Activated CD4-positive, alpha-beta memory T cell treated with anti-CD3 and anti-CD28 coated beads, Interleukin-2, amount 10 ng/mL, durations not matched to agents 7 days and 5 days (primary cell): ENCODE measurements at places on chromosomes 5 and 9. TPM values are rescaled to one million over a fixed set of nuclear protein-coding genes. Genes with fewer than 3 reads are reported as not detected.

NEURL1B gene
- total RNA-seq = 3.0 TPM

PITX1 gene
- 0.18 TPM for total RNA-seq

IFNA2 gene
- not detected for total RNA-seq

STKLD1 gene
- 0.65 TPM for total RNA-seq

SHB gene
- 1.0 TPM for total RNA-seq

OR1N1 gene
- not detected for total RNA-seq

PLEKHG4B gene
- not detected for total RNA-seq

UGT3A1 gene
- total RNA-seq = not detected

CDKN2B gene
- total RNA-seq = 3.4 TPM

DMGDH gene
- total RNA-seq = 0.30 TPM

DNA sequence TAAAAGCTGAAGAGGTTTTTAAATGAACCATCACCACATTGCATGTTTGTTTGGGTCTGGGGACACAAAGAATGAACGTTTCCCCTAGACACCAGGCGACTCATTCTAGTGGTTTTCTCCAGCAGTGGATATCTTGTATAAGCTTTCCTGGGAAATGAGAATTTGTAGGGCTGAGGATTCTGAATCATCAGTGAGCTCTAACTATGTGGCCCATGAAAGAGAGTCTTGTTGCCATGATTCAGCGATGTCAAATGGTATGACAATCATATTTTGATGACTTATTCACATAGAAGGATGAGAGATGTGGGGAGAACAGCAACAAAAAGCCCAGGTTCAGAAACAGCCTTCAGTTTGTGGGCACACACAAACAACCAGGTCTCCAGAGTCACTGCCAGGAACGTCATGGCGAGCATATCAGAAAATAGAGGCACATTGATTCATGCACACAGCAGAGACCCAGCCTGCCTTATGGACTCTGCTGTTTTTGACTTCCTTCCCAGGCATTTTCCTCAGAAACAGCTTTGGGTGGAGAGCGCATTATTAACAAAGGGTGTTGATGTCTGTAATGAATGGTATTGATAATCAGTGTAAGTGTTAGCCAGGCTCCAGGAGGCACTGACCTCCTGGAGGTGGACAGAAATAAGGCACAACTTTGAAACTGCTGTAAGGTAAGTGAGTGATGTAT is 13.3 kb downstream of the ZNF474 start:
- DNase-seq = no peak

DNA sequence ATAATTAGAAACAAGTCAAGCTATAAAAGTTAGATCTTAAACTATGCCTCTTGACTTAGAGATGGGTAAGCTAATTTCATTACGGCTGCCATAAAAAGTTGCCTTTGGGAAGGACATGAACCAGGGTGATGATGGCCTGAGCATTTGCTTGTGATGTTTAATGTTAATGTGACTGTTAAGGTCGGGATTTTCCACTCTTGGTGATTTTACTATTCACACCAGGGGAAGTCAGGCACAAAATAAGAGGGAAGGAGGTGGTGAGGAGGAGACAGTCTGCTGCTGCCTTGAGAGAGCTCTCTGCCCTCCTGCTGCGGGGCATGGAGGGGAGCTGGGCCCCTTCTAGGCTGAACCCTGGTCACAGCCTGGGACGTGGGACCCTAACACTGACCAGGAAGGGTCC is 34.4 kb downstream of the AHRR start:
- no peak for DNase-seq

DNA sequence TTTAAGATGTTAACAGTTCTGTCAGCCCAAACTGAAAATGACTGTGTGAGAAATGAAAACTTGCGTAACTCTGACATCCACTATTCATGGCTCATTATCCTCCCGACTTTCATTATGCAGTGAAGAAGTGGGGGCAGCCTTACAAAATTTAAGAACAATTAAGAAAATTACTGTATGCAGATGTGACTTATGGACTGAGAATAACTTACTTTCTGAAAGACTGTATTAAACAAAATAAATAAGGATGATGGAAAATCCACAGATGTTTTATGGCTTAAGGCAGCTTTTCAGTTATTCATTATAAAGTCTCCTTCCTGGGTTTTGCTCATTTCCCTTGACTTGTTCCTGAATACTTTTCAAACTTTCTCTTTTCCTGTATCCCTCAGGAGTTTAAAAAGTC is 55.2 kb downstream of the GRIN3A start:
- DNase-seq = no peak

GRCh38 chr5:74738406-74738805 is 28.5 kb downstream of the GFM2 start:
- DNase-seq = no peak

DNA sequence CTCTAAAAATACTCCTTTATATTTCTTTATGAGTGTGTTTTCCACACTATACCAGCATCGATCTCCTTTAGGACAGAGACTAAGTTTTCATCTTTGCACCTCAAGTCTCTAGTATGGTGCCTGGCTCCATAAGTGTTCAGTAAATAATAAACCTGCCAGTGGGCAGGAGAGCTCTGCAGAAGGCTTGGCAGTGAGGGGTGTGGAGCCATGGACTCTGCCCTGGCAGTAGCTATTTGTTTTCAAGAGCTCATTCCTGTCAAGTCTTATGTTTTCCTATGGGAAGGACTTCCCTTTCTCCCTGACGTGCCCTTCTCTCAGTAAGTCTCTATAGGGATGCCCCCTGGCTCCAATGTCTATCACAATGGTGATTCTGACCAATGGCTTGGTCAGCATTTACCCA is 252.2 kb downstream of the PIK3R1 start:
- DNase-seq = no peak

DNA sequence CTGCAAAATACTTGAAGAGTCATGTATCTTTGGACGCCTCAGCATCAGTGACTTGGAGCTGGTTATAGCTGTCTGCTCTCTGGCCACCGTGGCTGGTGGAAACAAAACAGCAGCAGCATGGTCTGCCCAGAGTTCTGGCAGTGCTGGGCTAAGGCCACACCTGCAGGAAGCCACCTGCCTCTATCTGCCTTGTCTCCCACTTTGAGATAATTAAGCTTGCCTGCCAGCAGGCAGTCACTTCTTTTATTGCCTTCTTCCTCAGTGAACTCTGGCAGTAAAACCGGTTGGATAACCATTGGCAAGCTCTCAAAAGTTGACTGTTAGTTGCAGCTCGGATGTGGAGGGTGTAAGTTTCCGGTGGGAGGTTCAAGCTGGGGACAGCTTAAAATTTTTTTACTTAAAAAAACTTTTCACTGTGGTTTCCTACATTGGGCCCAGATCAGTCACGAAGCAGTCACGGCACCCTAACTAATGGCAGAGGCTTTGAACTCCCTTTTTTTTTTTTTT is 4.9 kb downstream of the SMIM3 start:
- DNase-seq = peak; percentile 79

GRCh38 chr5:141330299-141331080 is at the start of gene PCDHGA1:
TSS of gene PCDHGA1 (plus strand) at chr5:141330514.
- DNase-seq = peak; percentile 39

- no peak for DNase-seq
These were observed 109.4 kb downstream of the TMEM174 start for GRCh38 chr5:73282383-73282782.

DNA sequence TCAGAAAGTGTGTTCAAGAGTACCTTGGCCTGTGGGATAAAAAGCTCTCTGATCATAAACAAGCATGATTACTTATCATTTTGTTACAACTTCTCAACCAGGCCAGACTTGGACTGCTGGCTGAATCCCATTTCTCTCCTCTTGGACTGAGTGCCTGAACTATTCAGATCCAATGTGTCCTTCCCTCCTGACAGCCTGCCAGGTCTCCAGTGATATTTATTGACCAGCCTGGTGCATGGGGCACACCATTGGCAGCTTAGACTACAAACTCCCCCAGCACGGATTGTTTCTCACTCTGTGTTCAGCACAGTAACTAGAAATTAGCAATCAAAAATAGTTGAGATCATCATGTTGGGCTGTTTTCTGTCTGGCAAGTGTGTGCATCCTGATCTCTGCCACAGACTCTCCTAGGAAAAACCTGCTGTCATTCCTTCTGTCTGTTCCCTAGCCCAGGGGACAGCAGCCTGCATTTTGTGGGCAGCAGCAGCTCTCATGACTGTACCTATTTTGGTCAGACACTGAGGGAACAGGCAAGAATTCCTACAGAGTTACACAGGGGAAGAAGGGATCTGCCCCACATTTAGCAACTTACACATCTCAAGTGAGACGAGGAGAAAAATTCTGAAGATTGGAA is 348.1 kb downstream of the ADAMTS6 start:
- DNase-seq = no peak

DNA sequence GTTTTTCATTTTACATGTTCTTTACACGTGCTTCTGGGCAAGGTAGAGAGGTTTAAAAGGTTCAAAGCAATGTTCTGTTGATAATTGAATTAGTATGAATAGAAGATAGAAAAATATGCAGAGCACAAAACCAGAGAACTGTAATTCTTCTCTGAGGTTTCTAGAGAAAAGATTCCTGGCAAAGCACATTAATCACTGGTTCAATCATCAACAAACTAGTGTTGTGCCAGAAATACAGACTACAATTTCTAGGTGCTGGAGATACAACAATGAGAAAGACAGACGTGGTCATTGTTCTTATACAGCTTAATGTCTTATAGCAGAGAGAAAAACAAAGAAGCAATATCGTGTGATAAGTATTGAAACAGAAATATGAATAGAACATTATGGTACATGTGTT is 25.5 kb downstream of the MEGF9 start:
- no peak for DNase-seq

DNA sequence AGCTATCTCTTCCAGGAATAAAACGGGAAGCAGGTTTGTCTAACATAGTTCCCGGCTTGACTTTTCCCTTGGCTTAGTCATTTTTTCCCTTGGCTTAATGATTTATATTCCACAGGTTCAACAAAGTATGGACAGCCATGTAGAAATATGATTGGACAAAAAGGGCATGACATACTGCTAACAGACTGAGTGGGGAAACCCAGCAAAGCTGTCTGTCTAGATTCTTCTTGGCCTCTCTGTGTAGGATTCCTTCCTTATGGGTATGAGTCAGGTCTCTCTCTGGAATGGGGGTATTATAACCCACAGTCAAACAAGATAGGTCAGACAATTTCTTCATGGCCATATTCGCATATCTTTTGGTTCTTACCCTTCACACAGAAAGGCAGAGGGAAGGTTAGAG is 5.7 kb upstream of the MTAP start:
- no peak for DNase-seq

GRCh38 chr5:157245476-157245875 is 20.4 kb upstream of the CYFIP2 start:
- DNase-seq = no peak

GRCh38 chr5:175195698-175196656 is 248.0 kb downstream of the DRD1 start:
- no peak for DNase-seq

DNA sequence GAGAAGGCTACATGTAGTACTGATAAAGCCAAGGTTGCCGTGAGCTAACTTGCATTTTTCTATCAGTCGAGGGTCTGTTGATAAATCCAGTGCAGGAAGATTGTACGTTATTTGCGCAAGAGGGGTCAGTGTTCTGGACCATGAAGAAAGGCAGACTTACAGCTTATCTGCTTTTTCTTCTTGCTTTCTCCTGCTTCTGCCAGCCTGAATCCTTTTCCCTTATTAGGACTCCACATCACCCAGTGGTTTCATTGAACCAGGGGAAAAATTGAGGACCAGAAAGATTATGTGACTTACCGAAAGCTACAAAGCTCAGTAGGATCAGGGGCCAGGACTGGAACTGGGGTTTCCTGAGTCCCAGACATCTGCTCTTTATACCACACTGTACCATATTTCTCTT is 534.6 kb upstream of the BRINP1 start:
- DNase-seq = no peak

- DNase-seq = no peak
These were observed 31.5 kb downstream of the CSNK1G3 start for GRCh38 chr5:123543438-123543837.

DNA sequence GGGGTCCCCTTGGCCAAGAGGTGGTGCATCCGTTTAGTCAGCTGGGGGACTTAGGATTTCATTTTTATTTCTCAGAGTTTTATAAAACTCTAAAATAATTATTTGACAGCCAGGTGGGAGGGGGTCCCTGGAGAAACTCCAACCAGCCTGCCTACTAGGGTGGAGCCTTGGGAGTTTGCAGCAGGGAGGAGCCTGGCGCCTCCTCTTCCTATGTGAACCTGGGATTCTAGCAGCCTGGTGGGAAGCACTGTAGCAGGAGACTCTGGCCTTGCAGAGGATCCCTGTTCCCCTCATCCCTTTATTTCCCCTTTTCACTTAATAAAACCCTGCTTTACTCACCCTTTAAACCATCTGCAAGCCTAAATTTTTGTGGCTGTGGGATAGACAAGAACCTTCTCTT is 50.8 kb downstream of the FXN start:
- DNase-seq = no peak

DNA sequence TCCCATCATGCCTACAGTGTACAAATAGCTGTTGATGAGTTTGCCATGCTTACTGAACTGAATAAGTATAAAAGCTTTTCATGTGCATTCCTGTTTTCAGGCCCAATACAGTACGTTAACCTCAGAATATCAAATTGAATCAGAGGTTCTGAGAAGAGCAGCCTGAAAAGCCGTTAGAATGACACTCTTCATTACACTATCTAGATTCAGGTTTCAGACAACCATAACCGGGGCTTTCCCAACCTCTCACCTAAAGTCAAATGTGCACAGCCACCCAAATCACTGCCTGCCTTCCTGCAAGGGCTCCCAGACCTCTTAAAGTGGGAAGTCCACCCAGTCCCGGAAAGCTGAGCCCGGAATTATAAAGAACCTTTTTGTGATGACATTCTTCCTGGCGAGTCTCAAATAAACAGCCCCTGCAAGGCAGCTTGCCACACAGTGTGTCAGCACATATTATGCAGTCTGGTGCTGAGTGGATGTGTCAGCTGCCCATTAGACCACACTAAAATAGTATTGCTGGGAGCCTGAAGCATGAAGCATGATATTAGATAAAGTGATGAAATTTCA is 245.8 kb downstream of the TLE4 start:
- peak; percentile 31 for DNase-seq

DNA sequence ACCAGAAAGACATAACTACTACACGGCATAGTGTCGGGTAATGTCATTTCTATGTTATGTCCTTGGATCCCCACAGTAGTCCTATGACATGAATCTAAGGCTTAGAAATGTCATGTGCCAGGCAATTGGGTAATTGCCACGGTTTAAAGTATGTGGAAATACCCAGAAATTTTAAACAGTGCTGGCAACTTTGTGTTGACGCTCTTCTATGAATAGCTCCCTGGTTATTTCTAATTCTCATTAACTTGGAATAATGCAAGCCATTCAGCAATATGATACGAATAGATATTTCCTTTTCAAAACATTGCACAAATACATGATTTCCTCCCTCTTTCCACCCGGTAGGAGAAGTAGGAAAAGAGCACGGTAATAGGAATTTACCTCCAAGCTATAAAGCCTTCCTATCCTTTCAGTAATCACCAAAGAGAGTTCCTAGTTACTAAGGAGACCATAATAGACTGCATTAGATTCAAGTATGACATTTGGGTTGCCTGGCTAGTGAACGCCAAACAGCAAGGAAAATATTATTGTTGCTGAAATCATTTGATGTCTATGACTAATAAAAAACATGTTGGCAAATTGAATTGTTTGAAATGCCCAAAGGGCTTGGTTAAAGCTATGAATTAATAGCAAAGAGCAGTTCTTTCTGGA is 168.4 kb downstream of the CCDC192 start:
- no peak for DNase-seq
